ENCODE measurements at places on chromosomes 2 and 18.

DNA sequence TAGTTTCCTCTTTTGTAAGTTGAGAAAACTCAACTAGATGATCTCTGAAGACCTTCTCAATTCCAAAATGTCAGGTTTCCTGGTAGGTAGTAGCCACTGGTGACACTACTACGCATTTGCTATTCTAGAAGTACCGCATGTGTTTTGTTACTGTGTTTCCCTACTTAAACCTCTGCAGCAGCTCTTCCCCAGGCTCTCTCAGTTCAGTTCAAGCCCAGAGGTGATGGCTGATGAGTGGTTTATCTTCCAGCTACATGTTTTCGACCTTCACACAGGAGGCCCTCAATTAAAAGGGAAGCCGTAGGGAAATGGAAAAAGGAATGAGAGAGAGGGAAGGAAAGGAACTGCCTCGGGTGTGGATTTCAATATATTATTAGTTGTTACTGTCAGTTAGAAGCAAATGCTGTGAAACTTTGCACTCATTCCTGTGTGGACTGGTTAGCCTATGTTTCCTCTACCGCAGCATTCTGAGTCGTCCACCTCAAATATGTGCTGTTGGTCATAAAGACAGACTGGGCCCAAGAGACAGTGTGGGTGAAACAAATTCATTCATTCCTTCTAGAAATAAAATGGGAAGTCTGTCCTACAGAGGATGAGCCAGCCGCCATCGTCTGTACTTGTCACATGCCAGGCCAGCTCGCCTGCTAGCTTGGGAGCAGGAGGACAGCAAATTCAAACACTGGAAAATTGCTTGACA is 455.2 kb upstream of the RAB12 start:
- DNase-seq, result peak; percentile 78

- no peak for DNase-seq
These were observed 137.6 kb upstream of the BCL2L11 start for GRCh38 chr2:110983133-110983532.

GRCh38 chr2:46701152-46701551 is 214.5 kb downstream of the MCFD2 start:
- peak; percentile 50 for DNase-seq

DNA sequence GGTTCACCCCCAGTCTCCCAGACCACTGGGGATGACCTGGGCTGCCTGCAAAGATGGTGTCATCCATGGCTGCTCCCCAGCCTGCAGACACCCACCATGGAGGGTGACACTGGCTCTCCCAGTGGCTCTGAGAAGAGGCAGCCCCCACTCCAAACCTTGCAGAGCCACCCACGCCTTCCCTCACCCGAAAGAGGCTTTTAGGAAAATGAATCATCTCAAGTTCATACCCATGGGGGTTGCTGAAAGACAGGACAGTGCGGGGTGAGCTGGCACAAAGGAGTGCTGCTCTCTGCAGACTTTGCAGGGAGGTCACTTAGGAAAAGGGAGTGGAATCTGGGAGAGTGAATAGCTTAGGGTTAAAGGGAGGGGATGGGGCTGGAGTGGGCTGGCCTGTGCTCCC is 36.4 kb downstream of the MPHOSPH10 start:
- peak; percentile 31 for DNase-seq

DNA sequence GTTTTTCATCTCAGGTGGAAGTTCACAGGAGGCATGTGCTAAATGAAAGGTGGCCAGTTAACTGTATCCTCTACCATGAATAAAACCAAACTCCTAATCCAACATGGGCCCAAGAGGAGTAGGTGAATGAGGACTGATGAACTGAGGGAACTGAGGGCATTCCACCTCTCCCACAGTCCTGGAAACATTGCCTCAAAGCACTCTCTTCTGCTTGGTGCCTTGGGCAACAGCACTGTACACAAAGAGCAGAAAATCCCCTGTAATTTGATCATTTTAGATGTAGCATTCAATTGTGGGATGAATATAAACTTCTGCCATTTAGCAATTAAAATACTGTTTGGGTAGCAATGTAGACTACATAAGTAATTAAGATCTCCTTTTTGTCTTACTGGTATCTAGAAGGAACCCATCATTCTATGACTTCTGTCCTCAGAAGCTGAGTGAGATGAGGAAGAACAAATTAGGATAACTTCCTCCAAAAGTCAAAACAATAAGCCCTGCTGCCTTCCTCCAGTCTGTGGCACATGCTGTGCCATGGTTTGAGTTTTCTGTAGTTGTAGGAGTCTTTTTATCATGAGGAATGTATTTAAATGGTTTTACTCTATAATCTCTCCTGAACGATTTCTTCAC is 86.7 kb upstream of the ZEB2 start:
- DNase-seq, result no peak

GRCh38 chr18:9333441-9334328 is 888 bp upstream of the TWSG1 start:
- no peak for DNase-seq

DNA sequence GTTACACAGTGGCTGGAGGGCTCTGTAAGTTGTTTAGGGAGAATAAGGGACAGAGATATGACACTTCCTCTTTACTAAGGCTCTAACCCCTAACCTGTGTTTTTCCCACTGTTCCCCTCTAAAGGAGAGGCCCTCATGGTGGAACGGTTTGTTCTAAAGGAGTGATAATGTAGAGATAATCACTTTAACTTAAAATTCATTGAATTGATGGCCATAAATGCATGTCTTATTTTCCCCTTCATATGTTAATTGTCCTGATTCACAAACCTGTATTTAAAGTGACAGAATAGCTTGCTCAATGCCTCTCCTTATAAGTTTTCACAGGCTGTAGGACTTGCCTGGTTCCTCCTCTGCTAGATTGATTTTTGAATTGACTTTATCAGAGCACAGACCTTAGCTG is at the start of gene SERPINB12:
TSS of gene SERPINB12 (plus strand) at position 301 of the 400 bp plus-strand sequence. CDS start 13,791 bp downstream, outside the sequence.
- DNase-seq, result no peak

DNA sequence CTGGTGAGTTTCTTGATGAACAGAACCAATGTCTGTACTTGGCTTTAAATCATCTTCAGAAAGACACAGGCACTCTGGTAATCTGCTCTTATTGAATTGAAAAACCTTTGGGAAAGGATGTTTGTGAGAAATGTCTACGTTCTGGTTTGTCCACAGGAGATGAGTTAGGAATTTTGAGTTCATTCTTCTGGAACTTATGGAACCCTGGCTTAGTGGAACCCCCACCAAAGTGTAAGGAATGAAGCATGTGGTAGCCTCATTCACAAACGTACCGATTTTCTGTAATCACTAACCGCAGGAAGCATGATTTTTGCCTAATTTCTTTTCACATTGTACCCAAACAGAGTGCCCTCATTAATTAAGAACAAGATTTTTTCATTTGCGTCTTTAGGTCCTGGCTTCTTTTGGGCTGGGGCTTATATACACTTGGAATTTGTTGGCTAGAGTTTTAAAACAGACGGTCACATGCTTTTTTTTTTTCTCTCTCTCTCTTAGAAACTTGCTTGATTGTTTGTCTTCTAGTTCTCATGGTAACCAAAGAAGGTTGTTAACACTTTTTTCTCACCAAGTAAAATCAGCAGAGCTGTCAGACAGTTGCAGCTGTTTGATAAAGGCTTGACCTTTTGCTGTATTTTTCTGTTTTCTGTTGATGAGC is 314.1 kb upstream of the THUMPD2 start:
- peak; percentile 29 for DNase-seq

DNA sequence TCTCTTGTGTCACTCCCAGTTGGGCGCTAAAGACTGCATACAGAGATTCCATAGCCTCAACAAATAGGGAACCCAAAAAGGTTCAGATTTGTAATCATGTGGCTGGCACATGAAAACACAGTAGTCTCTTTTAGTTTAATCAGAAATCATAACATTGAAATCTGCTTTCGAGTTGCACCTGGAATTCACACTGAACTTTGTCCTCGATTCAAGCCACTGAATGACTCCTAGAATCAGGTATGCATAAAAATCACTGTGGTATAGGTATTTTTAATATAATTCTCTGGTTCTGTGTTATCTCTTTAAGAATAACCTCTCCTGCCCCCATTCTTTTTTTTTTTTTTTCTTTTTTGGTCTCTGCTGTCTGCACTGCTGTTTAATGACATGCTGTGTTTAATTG is 150.2 kb downstream of the KCNH7 start:
- DNase-seq, result no peak

GRCh38 chr2:110642360-110642759 is 35.5 kb downstream of the BUB1 start:
- no peak for DNase-seq

- no peak for DNase-seq
These were observed 258.8 kb downstream of the MREG start for GRCh38 chr2:215754546-215754945.

GRCh38 chr2:29310650-29311348 is 195.6 kb downstream of the CLIP4 start:
- DNase-seq, result no peak

Measured in GM03348 (cell line).